A549 treated with GW870086 at 1 μM for 4 hours (cell line): ENCODE measurements at places on chromosomes 12 and 14. TPM values are rescaled to one million over a fixed set of nuclear protein-coding genes. Genes with fewer than 3 reads are reported as not detected.

The HOXC4 gene
- 1.9 to 3.5 TPM (median 3.5 TPM) in 5 replicates for total RNA-seq

The IFT81 gene
- total RNA-seq: 11.7 to 22.1 TPM (median 21.6 TPM) in 5 replicates

The OTOGL gene
- not detected in 5 replicates for total RNA-seq

The SRRM4 gene
- total RNA-seq: not detected in 5 replicates

The CLEC14A gene
- total RNA-seq: not detected in 5 replicates

The HOXC9 gene
- 9.4 to 15.9 TPM (median 11.8 TPM) in 5 replicates for total RNA-seq

The KRT74 gene
- total RNA-seq: not detected in 5 replicates

The PLA2G1B gene
- total RNA-seq: not detected in 5 replicates

The TAMALIN gene
- 0.51 to 1.6 TPM (median 0.65 TPM) in 5 replicates for total RNA-seq

The AQP2 gene
- total RNA-seq: not detected in 5 replicates

The ADCY4 gene
- total RNA-seq: not detected in 5 replicates

The MIP gene
- 0.14 TPM in 1 of 5 replicates, not detected in the others for total RNA-seq

The TAS2R19 gene
- 0.15 TPM in 1 of 5 replicates, not detected in the others for total RNA-seq

The TESPA1 gene
- not detected in 5 replicates for total RNA-seq

The SDR9C7 gene
- total RNA-seq: 0.09 TPM in 1 of 5 replicates, not detected in the others

The PRH2 gene
- not detected in 5 replicates for total RNA-seq

The SYT10 gene
- not detected in 5 replicates for total RNA-seq

The ATF7 gene
- total RNA-seq: 17.7 to 20.4 TPM (median 18.5 TPM) in 5 replicates

The CCDC198 gene
- total RNA-seq: 1.9 to 3.0 TPM (median 2.7 TPM) in 5 replicates

The SLCO1B3 gene
- 8.6 to 14.5 TPM (median 12.9 TPM) in 5 replicates for total RNA-seq

The ACSM4 gene
- total RNA-seq: not detected in 5 replicates

The PPP4R4 gene
- total RNA-seq: 0.22 to 0.51 TPM (median 0.38 TPM) in 5 replicates

The PGF gene
- total RNA-seq: 3.4 to 5.1 TPM (median 4.2 TPM) in 5 replicates

The BEST3 gene
- total RNA-seq: 0.97 to 1.5 TPM (median 1.2 TPM) in 5 replicates

The NFE2 gene
- 0.10 TPM in 1 of 5 replicates, not detected in the others for total RNA-seq

The KLHDC1 gene
- total RNA-seq: 0.16 to 0.25 TPM (median 0.21 TPM) in 4 of 5 replicates, not detected in the other

The DDX54 gene
- total RNA-seq: 49.9 to 80.9 TPM (median 73.8 TPM) in 5 replicates

The TRHDE gene
- 0.14 to 0.19 TPM in 2 of 5 replicates, not detected in the others for total RNA-seq

The KRT75 gene
- total RNA-seq: 0.08 to 0.26 TPM (median 0.10 TPM) in 5 replicates

The SIRT4 gene
- total RNA-seq: 0.48 to 1.7 TPM (median 0.76 TPM) in 5 replicates

The DPPA3 gene
- not detected in 5 replicates for total RNA-seq

The CAPZA3 gene
- not detected in 5 replicates for total RNA-seq

The SOX5 gene
- total RNA-seq: not detected in 5 replicates

The NDRG2 gene
- total RNA-seq: 2.5 to 3.3 TPM (median 2.7 TPM) in 5 replicates

The ORMDL2 gene
- 77.5 to 113 TPM (median 101 TPM) in 5 replicates for total RNA-seq

The MCRS1 gene
- 58.2 to 66.0 TPM (median 64.9 TPM) in 5 replicates for total RNA-seq

The TSFM gene
- total RNA-seq: 64.0 to 86.3 TPM (median 72.3 TPM) in 5 replicates

The ACSS3 gene
- total RNA-seq: not detected in 5 replicates

The PTHLH gene
- total RNA-seq: 15.5 to 17.9 TPM (median 16.8 TPM) in 5 replicates

The BCL7A gene
- total RNA-seq: 9.6 to 12.2 TPM (median 11.6 TPM) in 5 replicates

The HOXC13 gene
- total RNA-seq: 14.2 to 23.5 TPM (median 16.9 TPM) in 5 replicates

The TRIM9 gene
- 11.0 to 16.4 TPM (median 15.6 TPM) in 5 replicates for total RNA-seq

The GOLGA5 gene
- total RNA-seq: 21.4 to 29.2 TPM (median 28.6 TPM) in 5 replicates

The INHBC gene
- total RNA-seq: not detected in 5 replicates

The CLEC2A gene
- total RNA-seq: not detected in 5 replicates

The MARK3 gene
- total RNA-seq: 53.2 to 60.0 TPM (median 53.6 TPM) in 5 replicates

The SCN8A gene
- total RNA-seq: 1.2 to 1.7 TPM (median 1.5 TPM) in 5 replicates

The PLEKHD1 gene
- 0.03 to 0.07 TPM (median 0.03 TPM) in 3 of 5 replicates, not detected in the others for total RNA-seq
